EH (cell line): ENCODE measurements at places on chromosomes 6 and 20.
A peak's percentile ranks its signal among the peaks of the same experiment; 100 is the strongest.

DNA sequence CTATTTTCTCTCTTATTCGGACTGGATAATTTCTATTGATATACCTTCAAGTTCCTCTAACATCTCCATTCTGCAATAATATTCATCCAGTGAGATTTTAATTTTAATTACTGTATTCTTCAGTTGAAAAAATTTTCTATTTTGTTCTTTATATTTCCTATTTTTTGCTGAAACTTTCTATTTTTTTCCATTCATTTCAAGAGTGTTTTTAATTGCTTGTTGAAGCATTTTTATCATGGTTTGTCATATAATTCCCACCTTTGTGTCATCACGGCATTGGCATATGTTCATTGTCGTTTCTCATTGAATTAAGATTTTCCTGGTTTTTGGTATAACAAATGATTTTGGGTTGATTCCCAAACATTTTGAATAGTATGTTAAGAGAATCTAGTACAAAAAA, 214.9 kb upstream of the HDDC2 start:
- DNase-seq, result no peak

GRCh38 chr20:50848846-50849673, 54.2 kb downstream of the BCAS4 start:
- DNase-seq, result no peak

DNA sequence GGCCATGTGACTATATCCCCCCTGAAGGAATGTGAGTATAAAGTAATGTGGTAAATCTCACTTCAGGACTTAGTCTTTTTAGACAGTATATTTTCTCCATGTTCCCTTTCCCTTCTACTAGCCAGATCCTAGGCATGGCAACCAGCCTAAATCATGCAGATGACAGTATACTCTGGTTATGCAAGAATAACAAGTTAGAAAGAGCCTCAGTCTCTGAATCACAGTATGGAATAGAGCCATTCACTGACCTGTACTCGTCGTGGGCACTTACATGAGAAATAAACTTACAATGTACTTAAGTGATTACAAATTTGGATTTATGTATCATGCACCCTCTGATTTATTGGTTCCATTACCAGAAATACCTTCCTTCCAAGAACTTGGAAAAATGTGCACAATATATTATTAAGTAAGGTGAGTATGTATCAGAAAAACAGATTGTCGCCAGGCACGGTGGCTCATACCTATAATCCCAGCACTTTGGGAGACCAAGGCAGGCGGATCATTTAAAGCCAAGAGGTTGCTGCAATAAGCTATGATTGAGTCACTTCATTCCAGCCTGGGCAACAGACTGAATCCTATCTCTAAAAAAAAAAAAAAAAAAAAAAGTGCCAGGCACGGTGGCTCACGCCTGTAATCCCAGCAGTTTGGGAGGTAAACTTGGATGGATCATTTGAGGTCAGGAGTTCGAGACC, 25.1 kb upstream of the FAM8A1 start:
- DNase-seq, result peak; percentile 87

DNA sequence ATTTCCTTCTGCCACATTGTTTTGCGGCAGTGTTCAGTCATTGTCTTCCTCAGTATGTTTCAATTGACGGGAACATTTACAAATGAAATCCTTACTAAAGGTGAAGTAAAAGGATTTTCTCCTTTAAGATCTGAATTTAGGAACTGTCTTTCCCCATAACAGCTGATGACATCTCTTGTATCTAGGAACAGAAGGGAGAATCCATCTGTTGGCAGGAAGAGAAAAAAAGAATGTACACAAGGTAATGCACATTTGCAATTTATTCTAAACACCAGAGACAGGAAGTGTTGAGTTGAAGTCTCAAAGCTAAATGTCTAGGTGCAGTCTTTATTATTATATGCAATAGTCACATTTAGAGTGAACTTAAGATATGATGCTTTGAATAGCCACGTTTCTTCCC, 334.5 kb downstream of the HDGFL1 start:
- no peak for DNase-seq

DNA sequence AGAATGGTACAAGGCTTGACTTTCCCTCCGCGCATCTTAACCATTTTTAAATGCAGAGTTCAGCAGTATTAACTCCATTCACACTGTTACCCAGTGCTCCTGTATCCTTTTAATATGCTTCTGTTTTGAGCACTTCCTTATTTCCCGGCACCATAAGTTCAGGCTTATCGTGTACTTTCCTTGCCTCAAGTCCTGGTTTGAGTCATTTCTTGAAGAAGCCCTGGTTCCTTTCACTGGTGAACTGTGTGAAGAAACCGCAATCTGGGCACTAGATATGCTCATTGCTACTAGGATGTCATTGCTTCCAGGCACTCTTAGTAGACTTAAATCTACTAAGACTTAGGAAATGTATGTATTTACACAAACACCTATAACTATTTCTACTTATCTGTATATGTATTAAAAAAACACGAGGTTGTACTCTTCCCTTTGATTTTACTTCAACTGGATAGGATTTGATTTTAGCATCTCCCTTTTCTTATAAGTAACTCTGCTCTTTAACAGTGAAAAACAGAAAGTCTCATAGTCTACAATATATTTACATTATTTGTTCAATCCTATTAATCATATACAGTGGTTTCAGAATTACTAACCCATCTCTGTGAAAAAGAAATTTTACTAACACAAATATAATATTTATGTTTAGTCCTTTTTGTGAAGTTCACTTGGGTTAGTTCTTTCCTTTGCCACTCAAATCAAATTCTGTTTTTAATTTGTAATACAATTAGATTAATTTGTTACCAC, 135.5 kb downstream of the CDKAL1 start:
- no peak for DNase-seq

DNA sequence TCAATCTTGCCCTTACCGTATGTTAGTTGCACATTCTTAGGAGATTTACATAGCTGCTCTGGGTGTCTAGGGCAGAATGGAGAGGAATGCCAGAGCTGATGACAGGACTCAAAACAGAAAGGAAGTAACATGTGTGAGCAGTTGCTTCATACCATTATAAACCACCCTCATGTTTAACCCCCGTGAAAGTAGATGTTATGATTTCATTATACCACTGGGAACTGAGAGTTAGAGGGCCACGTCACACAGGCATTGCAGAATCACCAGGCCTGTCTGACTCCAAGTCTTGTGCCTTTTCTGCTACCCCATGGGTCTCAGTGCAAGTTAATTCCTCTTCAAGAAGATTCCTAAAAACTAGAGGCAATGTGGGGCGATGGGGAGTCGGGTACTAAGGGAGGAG, 23.5 kb upstream of the SIM1 start:
- DNase-seq, result peak; percentile 69

GRCh38 chr20:17680836-17681725, 961 bp downstream of the RRBP1 start:
- DNase-seq, result peak; percentile 77

DNA sequence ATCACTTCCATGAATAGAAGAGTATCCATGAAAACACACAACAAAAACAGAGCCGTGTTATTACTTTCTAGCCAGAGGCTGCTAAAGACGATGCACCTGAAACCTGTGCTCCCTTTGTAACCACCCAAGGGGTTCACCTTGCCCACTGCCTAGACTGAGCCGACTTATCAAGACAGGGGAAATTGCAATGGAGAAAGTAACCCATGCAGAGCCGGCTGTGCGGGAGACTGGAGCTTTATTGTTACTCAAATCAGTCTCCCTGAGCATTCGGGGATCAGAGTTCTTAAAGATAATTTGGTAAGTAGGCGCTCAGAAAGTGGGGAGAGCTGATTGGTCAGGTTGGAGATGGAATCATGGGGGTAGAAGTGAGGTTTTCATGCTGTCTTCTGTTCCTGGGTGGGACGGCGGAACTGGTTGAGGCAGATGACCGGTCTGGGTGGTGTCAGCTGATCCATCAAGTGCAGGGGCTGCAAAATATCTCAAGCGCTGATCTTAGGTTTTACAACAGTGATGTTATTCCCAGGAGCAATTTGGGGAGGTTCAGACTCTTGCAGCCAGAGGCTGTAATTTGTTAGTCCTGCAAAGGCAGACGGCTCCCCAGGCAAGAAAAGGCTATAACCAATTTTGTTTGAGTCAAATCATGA, 366.6 kb downstream of the PREX1 start:
- no peak for DNase-seq
